ENCODE measurements at places on chromosomes 11 and 22.

DNA sequence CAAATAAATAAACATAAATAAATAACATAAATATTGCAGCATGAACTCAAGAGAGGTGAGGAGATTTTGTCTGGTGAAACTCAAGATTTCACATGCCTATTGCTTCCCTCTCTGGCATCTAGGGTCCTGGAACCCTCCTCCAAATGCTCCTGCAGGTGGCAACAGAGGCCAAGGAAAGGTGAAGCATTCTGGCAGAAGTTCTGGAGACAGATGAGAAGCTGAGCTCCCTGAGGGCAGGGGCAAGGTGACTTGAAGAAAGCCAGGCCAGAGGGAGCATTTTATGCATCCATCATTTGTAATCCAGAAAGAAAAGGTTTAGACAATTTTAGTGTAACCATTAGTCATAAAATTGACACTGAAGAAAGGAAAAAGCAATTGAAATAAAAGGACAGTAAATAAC, 64.9 kb downstream of the ENDOD1 start:
- DNase-seq: peak; percentile 61

GRCh38 chr11:130874396-130874795, 41.9 kb downstream of the SNX19 start:
- no peak for DNase-seq

DNA sequence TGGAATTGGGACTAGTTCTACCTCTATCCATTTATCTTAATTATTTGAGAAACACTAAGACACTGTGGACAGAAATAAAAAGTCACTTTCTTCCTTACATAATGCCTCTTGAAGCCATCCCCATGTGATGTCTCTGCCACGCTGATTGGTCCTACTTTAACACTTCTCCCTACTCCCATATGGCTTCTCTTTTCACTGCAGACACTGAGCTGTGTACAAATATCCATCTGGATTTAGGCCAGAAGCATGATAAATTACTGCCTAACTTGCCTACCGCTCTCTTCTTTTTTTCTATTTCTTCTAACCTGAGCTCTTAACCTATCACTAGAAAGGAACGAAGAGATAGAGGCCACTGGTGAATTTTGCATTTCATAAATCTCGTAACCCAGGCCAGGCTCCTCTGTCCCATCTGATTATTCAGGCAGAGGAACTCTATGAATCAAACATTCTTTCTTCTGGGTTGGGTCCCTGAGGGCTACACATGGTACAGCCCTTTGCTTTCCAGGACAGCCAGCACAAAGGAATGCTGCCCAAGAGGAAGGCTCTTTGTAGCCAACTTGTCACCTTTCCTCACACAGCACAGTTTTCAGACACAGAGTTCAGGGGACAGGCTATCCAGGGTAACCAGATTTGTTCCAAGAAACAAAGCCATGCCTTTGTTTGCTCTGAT, 878.5 kb upstream of the LRRC4C start:
- DNase-seq: no peak

DNA sequence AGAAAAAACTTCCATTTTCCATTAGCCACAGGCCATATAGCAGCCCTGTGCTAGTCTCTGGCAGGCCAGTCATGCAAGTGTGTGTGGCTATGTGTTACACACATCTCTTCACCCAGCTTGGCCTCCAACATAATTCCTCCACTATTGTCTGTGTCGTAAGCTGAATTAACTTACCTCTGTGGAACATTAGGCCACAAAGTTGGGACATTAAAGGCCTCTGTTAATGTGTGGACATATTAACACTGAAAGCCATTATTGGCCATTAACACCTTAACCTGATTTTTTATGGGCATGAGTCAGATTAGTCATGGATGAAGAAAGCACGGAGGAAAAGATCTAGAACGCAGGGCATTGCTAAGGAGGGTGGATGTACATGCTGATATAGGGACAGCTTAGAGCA, 100.1 kb downstream of the DBX1 start:
- no peak for DNase-seq

DNA sequence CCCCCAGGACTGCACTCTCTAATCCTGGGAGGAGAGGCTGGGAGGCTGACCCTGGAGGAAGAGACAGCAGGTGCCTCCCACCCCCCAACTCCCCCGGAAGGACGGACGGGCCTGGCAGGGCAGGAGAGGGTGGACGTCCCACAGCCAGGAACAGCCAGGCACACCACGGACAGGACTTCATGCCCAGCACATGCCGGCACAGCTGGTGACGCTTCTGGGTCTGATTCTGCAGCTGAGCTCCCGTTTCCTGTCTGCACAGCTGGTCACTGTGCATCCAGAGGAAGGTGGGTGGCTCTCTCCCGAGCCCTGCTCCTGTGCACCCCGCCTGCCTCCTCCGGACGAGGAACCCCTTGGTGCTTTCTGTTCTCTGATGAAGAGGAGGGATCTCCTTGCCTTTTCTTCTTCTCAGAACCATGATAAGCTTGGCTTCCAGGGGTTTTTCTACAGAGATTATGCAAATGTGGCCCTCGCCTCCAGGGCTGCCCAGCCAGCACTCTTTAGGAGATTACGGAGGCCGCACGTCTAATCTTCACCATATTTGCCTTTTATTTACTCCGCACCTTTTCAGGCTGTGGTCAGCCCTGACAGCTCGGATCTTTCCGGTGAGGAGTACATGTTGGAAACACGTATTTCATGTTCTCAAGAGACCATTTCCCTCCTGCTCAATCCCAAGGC, 1295.8 kb downstream of the BRD1 start:
- no peak for DNase-seq

DNA sequence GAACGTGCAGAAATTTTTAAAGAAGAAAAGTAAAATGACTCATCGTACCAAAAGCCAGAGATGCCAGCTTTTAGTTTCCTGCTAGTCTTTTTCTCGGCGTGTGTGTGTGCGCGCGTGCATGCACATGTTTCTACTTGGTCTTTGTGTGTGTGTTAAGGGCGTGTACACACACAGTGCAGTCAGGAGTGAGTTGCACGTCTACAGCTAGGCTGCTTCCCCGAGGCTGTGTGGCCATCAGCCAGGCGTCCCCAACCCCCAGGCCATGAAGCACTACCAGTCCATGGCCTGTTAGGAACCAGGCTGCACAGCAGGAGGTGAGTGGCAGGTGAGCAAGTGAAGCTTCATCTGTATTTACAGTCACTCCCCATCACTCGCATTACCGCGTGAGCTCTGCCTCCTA, 36.4 kb downstream of the KCNQ1 start:
- no peak for DNase-seq

DNA sequence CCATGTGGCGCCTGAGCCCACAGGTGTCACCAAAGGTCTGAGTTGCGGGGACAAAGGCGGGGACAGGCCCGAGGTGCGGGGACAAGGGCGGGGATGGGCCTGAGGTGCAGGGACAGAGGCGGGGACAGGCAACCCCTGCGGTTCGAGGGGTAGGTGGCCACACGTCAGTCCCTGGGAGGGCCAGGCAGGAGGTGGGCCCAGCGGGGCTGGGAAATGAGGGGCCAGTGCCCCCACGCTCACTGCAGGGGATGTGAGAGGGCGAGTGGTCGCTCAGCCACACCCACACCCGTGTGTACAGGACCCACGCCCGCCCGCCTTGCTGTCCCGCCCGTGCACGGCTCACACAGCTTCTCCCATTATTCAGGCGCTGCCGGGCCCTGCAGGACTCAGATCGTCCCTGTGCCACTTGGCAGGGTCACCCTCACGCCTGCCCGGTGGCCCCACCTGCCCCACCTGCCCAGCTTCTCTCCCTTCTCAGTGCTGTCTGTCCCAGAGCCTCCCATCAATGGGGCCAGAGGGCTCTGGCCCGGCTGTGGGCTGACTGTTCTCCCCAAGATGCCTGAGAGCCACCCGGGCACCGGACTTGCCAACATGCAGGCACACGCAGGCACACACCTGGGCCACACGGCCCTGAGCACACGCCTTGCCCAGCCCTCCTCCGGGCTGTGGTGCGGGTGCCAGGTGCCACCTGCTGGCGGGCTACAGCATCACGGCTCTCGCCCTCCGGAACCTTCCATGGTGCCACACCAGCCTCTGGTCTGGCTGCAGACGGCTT, 14.2 kb upstream of the MUC6 start:
- DNase-seq: peak; percentile 85

- DNase-seq: peak; percentile 52
Measured at GRCh38 chr11:116993599-116993998, 104.6 kb downstream of the SIK3 start.

- no peak for DNase-seq
Measured at GRCh38 chr22:19043121-19044085, 78.8 kb downstream of the DGCR2 start.

DNA sequence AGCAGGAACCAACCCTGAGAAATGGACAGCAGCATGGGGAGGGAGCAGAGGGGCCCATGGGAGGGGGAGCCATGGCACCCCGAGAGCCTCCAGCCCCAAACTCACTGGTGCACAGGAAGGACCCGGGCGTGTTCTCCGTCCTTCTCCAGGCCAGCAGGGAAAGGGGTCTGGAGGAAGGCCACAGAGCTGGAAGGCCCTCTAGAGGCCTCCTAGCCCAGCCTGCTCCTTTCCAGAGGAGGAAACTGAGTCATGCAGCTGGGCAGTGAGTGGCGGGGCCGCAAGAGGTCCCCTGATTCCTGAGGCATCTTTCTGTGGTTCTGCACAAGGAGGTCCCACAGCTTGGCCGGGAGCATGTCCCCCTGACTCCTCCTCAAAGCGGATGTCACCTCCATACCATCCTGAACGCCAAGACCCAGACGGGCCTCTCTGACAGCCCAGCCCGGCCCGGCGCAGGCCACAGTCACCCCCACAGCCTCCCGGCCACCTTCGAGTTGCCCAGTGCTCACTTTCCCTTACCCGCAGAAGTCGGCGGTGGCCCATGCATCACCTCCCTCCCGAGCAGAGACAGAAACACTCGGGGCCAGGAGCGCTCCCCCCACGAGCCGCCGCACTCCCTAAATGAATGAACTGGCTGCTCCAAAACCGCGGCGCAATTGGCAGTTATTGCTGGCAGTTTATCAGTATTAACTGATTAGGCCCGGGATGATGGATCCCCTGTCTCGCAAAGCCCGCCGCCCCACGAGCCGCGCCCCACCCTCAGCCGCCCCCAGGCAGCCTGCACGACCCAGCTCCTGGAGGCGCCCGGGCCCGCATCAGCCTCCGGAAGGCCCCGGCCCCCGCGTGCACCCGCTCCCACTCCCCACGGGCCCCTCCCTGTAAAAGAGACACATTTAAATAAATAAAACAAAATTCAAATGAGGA, 272.5 kb downstream of the BUD13 start:
- no peak for DNase-seq

GRCh38 chr22:32158712-32159533, at the start of gene C22orf42:
TSS of gene C22orf42 (minus strand) at chr22:32159303. CDS start at chr22:32159215, 88 bp downstream.
- DNase-seq: no peak

GRCh38 chr11:118888398-118888797, 4.7 kb downstream of the CXCR5 start:
- no peak for DNase-seq

- DNase-seq: no peak
Measured at GRCh38 chr11:114078423-114078822, 18.9 kb downstream of the ZBTB16 start.

GRCh38 chr11:41456269-41456668, 3.2 kb downstream of the LRRC4C start:
- DNase-seq: no peak

DNA sequence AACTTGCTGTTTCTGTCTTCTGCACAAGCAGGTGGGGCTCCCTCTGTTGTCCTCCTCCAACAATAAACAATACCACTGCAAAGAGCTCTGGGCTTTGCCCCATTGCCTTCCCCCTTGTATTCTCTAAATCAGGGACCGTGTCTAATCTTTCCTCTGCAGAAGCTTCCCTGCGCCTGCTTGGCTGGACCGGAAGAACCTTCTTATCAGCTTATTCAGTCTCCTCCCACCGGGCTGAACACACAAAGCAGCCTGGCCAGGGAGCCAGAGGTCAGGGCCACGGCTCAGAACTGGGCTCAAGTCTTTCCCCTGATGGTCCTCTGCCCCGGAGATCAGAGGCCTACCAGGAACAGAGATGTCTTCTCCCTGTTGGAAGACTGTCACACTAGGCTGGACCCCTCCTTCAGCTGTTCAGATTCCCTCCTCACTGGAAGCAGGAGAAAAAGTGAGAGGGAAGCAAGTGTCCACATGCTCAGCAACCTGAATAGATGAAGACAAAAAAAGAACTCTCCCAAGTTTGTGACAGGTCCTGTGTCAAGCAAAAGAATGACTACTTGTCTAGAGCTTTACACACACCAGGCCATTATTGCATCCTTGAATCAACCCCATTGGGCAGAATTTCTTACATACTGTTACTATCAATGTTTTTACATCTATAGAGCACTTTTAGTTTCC, 63.7 kb downstream of the RAB30 start:
- peak; percentile 58 for DNase-seq

- peak; percentile 52 for DNase-seq
Measured at GRCh38 chr11:84384731-84385130, 1098.6 kb upstream of the CCDC90B start.

- no peak for DNase-seq
Measured at GRCh38 chr11:22554221-22554620, 71.4 kb downstream of the FANCF start.

DNA sequence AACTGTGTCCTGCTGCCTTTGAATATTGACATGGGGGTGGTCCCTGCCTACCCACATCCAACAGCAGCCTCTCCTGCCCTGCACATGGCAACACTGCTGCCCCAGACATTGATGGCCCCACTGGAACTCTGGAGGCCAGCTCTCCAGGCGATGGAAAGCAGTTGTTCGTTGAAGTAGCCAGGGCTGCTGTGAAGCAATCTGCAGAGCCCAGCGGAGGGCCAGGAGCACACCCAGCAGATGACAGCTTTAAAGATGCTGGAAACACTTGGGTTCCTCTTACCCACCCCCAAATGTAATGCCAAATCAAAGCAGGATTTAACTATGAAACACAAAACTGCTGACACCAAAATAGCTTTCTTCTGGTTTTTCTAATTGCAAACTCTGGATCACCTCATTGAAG, 165.6 kb upstream of the NAV2 start:
- no peak for DNase-seq

DNA sequence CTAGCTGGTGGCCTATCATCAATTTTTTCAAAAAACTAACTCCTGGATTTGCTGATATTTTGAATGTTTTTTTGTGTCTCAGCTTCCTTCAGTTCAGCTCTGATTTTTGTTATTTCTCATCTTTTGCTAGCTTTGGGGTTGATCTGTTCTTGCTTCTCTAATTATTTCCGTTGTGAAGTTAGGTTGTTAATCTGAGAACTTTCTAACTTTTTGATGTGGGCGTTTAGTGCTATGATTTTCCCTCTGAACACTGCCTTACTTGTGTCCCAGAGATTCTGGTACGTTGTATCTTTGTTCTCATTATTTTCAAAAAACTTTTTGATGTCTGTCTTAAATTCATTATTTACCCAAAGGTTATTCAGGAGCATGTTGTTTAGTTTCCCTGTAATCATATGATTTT, 19.1 kb downstream of the NARS2 start:
- no peak for DNase-seq

GRCh38 chr11:14458377-14458776, 41.2 kb downstream of the COPB1 start:
- no peak for DNase-seq
